Type B pancreatic cell (in vitro differentiated cells): ENCODE measurements at places on chromosomes 4 and X.

DNA sequence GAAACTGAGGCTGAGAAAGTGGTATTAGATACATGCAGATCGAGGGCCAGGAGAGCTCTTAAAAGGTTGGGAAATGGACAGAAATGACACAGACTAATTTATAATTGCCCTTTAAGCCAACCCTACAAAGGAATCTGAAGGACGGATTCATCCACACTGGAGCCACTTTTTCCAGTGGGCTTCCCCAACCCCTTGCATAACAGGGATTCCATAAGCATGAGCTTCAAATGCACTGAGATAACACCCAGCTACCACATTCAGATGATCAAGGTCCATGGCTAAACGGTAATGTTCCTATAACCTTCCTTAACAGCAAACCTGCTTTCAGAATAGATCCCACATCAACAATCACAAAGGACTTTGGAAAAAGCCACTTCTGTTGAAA is 34.2 kb downstream of the PLAC1 start:
- DNase-seq = no peak

DNA sequence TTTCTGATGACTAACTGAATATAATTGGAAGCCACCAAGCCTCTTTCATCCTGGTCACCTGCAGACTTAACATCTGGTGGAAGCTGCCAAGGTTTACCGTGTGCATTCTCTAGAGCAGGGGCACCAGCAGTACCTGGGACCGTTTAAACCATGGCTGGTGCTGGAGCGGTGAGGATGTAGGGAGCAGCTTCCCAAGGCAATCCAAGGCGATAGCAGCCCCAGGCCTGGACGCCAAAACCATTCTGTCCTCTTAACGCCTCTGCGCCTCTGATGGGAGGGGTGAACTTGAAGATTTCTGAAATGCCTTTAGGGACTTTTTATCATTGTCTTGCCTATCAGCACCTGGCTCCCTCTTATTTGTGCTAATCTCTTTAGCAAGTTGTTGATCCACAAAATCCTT is 37.3 kb upstream of the SPANXN2 start:
- no peak for DNase-seq

GRCh38 chr4:83129264-83129663 is 14.7 kb upstream of the PLAC8 start:
- no peak for DNase-seq

DNA sequence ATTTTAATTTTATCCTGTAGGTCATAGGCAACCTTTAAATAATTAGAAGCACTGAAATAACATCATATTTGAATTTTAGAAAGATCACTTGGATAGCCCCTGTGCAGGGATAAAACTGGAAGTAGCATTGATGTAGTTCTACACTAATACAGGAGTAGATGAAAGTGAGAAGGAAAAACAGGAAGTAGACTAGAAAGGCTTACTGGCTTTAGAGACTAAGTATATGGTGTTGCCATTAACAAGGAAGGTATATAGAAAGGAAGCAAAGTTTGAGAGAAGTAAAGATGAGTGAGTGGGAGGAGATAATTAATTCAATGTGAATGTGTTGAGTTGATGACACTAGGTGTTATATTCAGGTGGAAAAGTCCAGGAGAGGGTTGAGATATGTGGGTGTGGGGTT is 73.1 kb upstream of the EPGN start:
- no peak for DNase-seq

DNA sequence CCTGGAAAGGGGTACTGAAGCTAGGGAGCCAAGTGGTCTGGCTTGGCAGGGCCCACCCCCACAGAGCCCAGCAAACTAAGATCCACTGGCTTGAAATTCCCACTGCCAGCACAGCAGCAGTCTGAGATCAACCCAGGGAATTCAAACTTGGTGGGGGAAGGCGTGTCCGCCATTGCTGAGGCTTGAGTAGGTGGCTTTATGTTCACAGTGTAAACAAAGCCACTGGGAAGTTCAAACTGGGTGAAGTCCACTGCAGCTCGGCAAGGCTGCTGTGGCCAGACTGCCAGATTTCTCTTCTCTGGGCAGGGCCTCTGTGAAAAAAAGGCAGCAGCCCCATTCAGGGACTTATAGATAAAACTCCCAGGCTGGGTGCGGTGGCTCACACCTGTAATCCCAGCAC is 58.9 kb downstream of the TFDP3 start:
- no peak for DNase-seq

- no peak for DNase-seq
Measured at GRCh38 chr4:30024526-30024925, 695.6 kb upstream of the PCDH7 start.

DNA sequence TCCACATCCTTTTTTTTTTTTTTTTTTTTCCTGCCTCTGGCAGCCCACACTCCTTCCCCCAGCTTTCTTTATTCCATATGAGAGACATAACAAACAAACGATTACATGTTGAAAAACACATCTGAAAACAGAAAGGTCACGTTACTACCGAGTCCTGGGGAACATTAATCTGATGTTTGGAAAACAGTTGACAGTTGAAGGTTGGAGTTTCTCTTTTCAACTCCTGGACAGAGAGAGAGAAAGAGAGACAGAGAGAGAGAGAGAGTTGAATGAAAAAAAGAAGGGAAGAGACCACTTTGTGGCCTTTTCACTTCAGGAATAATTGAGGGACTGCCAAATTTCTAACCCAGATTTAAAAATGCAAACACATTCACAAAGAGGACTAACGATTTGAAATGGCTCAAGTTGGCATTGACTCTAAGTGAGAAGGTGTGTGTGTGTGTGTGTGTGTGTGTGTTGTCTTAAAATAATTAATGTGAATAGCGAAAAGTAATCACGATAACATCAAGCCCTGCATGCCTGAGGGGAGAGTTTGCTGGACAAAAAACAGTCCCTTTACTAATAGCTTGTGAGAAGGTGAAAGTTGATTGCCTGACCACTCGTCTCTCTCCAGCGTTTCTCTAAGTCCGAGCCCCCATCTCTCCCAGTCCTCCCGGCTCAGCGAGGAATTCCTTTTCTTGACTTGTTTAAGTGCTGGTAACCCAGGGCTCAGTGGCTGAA is 67.3 kb downstream of the FBXO8 start:
- no peak for DNase-seq

GRCh38 chr4:5462254-5462835 is 246.0 kb downstream of the EVC2 start:
- DNase-seq = no peak

DNA sequence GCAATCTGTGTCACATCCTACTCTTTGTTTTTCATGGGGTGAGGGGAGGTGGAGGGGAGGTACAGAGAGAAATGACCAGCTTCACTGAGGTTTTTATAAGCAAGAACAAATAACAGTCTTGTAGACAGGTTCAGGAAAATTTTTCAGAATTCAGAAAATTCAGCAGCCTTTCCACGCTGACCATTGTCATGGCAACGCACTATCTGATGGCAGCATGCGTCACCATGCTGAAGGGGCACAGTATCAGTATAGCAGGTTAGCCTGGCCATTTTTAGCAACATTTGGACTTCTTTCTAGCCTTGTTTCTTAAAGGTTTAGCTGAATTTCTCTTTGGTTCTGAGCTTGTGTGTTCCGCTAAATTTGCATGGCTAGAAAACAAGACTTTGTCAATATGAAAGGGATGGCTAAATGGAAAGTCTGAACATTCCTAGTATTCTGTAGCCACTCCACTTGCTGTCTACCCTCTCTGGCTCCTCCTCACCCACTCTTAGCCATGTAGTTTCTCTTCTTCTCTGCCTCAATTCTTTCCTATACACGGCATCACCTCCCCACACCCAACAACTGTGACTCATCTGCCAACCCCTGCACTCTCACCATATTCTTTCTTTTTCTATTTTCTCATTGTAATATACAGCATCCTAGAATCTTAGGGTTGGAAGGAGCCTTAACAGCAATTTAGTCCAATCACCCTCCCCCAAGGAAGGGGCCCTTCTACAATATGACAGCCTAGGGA is 42.7 kb upstream of the CITED1 start:
- DNase-seq = no peak

DNA sequence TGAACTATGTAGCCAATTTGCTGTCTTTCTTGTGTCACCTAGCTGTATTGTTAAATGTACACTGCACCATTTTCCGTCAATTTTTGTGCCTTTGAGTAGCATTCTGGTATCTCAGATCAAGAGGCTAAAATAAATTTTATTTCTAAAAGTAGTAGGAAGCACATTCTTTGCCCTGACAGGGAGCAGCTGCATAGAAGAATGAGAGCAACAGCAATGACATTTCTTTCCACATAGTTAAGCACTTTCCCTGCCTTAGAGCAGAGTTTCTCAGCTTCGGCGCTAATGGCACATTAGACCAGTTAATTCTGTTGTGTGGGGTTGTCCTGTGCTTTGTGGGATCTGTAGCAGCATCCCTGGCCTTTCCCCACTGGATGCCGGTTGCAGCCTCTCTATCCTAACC is 173.9 kb downstream of the CHIC2 start:
- DNase-seq = no peak

GRCh38 chr4:95294321-95294720 is 254.5 kb downstream of the UNC5C start:
- DNase-seq = no peak

DNA sequence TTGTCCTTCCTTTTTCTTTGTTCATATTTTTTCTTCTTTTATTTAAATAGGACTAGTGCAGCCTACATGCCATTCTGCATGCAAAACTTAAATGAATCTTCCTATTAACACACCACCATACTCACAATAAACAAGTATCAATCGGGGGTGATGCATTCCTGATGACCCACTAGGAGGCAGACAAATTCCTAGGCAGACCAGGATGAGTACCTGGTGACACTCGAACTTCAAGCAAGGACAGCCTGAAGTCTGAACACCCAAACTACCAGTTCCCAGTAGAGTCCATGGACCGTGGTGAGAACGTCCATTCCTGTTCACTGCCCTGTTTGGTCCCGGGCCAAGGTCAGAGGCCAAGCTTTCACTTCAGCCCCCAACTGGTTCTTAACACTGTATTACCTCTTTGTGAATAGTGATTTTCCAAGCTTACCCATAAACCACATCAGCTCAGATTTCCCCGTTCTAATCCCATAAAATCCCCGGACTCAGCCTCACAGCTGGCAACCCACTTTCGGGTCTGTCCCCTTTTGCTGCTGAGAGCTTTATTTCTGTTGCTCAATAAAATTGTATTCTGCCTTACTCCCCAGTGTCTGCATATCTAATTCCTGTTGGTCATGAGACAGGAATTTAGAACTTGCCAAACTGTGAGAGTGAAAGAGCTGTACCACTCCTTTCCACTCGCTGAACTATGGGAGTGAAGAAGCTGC is 1286.6 kb downstream of the FSTL5 start:
- no peak for DNase-seq
